ENCODE measurements at places on chromosomes 5 and 9.

DNA sequence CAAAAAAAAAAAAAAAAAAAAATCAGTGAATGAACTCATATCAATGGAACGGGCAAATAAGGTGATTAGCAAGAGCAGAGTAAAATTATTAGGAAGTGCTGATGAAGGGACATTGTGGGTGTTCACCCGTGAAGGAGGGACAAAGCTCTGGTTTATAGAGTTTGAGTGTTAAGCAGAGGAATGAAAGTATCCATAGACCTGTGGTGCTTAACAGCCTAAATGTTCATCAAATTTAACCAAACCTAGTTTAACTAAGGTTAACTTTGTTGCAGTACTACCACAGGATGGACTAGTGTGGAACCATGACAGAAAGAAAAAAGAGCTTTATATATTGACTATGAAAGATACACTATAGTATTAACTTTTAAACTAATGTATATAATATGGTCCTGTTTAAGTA lies 44.1 kb upstream of the TNFAIP8 start:
- DNase-seq: no peak

DNA sequence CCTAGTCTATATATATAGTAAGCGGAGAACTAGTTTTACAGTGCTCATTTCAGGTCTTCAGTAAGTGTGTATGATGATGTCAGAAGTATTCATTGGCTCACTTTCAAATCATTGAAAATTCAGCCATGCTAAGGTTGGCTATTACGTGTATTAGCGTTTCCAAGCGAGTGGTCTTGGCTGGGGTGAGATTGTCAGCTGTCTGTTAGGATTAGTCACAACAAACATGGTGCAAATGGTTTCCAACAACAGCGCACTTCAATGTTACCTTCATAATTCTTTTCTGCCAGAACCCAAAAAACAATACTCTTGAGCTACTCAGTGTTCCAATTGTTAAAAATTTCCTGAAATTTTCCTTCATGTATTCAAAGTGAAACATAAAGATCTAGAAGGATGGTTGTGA lies 283.0 kb downstream of the AOPEP start:
- DNase-seq: no peak

- no peak for DNase-seq
Measured at GRCh38 chr5:10808347-10809226, 47.6 kb upstream of the DAP start.

GRCh38 chr9:133221177-133221809 lies 12.2 kb upstream of the OBP2B start:
- no peak for DNase-seq

GRCh38 chr9:112005939-112006338 lies 109.3 kb downstream of the UGCG start:
- no peak for DNase-seq

- DNase-seq: no peak
Measured at GRCh38 chr5:87053146-87053545, 214.5 kb upstream of the RASA1 start.

- DNase-seq: no peak
Measured at GRCh38 chr9:17962747-17963146, 383.9 kb downstream of the SH3GL2 start.

DNA sequence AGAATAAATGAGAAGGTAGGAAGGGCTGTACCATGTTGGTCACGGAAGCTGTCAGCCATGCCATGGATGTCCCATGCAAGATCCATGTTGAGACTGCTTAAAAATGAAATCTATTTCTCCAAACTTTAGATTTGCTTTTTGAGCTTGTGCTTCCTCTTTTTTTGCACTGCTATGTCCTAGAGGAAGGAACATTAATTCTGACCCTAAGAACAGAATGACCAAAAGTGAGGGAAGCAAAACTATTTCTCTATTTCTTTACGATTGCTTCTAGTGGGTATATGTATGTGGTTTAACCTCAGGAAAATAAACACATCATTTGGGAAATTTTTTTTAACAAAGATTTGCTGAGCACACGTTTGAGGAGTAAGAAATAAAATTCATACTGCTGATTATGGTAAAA lies 84.6 kb downstream of the USP20 start:
- no peak for DNase-seq

- DNase-seq: no peak
Measured at GRCh38 chr5:56415356-56415765, 182.2 kb upstream of the ANKRD55 start.
